T-cell (primary cell): ENCODE measurements at places on chromosomes 11 and 22. TPM values are rescaled to one million over a fixed set of nuclear protein-coding genes. Genes with fewer than 3 reads are reported as not detected.
A peak's percentile ranks its signal among the peaks of the same experiment; 100 is the strongest.

GRCh38 chr11:122209619-122210366 is 93.8 kb upstream of the BLID start:
- DNase-seq = no peak

- peak; percentile 20 for DNase-seq
Observed at GRCh38 chr22:22342697-22343580, 98.4 kb downstream of the VPREB1 start.

- no peak for DNase-seq
Observed at GRCh38 chr22:48185071-48186055, 1422.9 kb downstream of the TBC1D22A start.

GRCh38 chr22:49452362-49452946 is 375.2 kb downstream of the BRD1 start:
- no peak for DNase-seq

Gene OR4C11
- total RNA-seq = not detected

Gene ZNF280A
- total RNA-seq = not detected

GRCh38 chr22:44574640-44575380 is 76.8 kb upstream of the RTL6 start:
- DNase-seq = no peak

GRCh38 chr11:73047773-73048371 is 94.2 kb downstream of the FCHSD2 start:
- no peak for DNase-seq

GRCh38 chr11:126335463-126335760 is 20.1 kb upstream of the ST3GAL4 start:
- no peak for DNase-seq

DNA sequence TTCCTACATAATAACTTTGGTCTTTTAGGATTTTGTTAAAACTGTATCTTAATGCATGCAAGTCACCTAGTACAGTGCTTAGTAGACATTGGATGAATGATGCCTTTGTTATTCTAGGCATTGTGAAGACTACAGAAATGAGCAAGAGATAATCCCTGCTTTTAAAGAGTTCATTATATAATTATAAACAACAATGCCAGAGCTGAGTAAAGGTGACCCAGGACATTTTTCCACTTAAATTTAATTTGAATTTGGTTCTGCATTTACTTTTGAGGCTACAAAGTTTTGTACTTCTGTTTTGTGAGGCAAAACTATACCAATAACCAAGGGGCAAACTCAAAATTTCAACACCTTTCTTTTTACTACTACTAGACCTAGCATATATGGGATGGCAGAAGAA is 182.0 kb upstream of the SESN3 start:
- no peak for DNase-seq

Gene DNAJB7
- total RNA-seq = not detected

- DNase-seq = no peak
Observed at GRCh38 chr22:19446603-19447329, 745 bp downstream of the C22orf39 start.

DNA sequence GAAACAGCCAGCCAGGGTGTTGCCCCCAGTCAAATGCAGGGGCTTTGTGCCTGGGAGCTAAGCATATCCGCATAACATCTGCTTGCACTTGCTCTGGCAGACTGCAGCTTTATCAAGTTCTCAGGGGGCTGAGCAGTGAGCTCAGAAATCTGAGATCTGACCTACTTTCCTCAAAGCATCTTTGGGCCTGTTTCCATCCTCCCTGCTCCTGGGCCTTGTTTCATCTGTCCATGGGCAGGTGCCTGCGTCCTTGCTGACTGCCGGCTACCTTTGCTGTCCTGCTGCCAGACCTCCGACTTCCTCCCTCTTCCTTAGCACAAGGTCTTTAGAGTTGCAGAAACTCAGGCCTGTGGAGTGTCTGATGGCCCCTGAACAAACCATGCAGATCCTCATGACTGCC is 131.2 kb upstream of the B3GAT1 start:
- no peak for DNase-seq

GRCh38 chr11:90349731-90350130 is 126.9 kb upstream of the CHORDC1 start:
- no peak for DNase-seq

DNA sequence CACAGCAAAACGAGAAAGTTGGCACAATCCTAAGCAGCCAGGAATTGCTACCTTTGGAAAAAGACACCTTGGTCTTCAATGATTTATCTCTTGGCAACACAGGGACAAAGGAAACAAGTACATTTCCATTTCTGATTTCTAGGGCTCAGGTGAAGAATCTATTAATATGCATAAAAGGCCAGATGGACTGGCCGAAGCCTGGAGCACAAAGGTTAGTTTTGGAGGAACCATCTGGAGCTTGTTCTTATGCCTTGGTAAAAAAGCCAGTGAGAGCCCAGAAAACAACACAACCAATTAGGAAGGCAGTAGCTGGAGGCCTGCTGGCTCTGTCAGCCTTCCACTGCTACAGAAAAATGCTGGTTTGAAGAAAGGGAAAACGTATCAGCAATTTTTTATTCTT is 713.5 kb upstream of the API5 start:
- DNase-seq = no peak

Gene VPREB1
- total RNA-seq = not detected

- DNase-seq = no peak
Observed at GRCh38 chr11:69390561-69390960, 90.9 kb upstream of the LINC01488 start.

GRCh38 chr11:34316347-34317035 is 41.3 kb downstream of the ABTB2 start:
- no peak for DNase-seq

Gene CCDC179
- total RNA-seq = not detected

Gene GUCY1A2
- 0.05 TPM for total RNA-seq

GRCh38 chr11:110198031-110198729 is 98.2 kb downstream of the RDX start:
- no peak for DNase-seq

Gene MPZL3
- 16.5 TPM for total RNA-seq

Gene ANKK1
- total RNA-seq = 1.2 TPM

- no peak for DNase-seq
Observed at GRCh38 chr11:115886422-115886733, 382.2 kb upstream of the CADM1 start.

Gene POU2AF3
- total RNA-seq = not detected

DNA sequence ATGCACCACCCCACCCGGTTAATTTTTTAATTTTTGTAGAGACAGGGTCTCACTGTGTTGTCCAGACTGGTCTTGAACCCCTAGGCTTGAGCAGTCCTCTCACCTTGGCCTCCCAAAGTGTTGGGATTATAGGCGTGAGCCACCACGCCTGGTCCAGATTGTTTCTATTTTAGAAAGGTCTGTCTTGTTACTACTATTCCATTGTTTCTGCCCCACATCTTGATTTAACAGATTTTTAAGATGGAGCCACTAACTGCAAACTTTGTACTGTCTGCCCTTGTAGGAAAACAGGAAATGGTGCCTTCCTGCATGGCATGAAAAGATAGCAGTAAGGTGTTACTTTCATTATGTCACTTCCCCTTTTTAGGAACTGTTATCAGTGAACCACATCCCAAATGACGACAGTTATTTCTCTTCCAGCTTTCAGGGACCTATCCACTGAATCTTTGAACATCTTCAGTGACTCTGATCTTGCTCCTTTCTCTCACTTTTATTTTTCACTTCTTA is 23.2 kb downstream of the TAF1D start:
- peak; percentile 11 for DNase-seq

Gene IGSF22
- total RNA-seq = 2.4 TPM

- DNase-seq = no peak
Observed at GRCh38 chr11:104148074-104148473, 15.9 kb downstream of the PDGFD start.

DNA sequence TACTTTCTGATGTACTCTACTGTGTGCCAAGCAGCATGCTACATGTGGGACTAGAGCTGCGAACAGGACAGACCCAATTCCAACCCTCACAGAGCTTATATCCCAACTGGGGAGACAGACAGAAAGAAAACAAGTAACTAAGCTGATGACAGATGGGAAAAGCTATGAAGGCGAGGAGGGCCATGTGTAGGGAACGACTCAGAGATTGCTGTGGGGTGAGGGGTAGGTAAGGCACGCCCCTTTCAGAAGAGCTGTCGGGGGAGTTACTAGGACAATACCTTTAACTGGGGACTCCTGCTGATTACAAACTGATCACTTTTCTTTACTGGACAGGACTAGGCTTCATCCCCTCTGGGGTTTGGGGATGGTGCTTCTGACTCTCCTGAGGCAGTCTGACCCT is 48.9 kb downstream of the ST3GAL4 start:
- no peak for DNase-seq
